ENCODE measurements at places on chromosomes 7 and 10.

DNA sequence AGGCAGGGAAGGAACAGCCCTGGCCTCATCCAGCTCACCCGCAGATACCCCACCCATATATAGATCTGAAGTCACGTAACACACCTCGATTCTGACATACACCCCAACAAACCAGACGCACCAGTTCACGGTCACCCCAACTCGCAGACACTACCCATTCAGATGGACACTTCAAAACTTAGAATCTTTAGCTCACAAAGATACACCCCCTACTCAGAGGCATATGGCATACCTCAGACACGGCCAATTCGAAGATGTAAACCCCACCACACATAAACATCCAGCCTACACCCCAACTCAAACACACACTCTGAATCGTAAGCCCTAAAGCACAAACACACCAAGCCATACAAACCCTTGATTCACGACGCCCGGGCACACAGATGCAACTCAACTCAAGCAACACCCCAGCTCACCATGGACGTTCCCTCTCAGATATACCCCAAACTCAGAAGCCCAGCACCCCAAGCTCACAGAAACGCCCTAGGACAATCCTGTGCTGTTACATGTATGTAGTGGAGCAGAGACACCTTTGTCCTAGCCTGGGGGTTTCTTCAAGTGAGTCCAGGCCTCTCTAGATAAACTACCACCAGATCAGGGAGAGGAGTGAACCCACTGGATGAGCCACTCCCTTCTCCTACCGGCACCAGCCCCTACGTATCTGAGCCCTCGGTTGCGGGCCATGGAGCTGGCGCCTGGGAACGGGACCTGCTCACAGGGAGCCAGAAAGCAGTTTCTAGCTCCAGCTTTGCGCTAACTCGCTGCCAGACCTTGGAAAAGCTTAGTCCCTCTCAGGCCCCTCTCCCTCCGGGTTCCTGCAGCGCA lies 8.8 kb downstream of the PSD start:
- DNase-seq, result no peak

DNA sequence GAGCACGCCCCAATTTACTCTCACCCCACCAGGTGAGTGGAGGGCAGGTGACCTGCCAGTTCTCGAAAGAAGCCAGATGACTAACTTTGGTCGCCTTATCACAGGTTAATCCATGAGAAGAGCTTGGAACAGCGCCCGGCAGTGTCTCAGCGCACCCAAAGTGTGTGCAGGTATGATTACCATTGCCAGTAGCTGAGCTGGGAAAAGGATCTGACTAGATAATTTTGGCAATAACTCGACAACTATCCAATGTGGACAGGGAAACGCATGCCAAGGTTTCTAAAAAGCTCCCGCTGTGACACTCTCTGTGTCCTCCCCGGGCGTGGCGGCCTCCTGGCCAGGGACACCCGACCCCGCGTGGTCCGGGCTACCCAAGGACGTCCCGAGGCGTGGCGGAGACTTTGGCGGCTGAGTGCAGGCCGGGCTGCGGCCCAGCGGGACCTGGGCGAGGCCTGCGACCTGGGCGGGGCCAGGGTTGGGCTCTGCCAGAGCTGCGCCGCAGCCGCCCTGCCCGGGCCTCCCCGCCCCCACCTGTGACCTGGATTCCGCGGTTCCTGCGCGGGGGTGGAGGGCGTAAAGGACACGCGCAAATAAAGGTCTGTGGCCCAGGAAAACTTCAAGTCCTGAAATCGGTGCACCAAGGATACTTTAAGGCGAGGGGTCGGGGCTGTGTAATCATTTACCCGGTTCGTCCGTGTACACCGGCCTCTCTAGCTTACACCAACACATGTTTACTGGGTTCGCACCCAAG lies 13.7 kb upstream of the WAPL start:
- DNase-seq, result peak; percentile 12

- DNase-seq, result no peak
Measured at GRCh38 chr10:86599729-86600128, 54.6 kb upstream of the OPN4 start.

DNA sequence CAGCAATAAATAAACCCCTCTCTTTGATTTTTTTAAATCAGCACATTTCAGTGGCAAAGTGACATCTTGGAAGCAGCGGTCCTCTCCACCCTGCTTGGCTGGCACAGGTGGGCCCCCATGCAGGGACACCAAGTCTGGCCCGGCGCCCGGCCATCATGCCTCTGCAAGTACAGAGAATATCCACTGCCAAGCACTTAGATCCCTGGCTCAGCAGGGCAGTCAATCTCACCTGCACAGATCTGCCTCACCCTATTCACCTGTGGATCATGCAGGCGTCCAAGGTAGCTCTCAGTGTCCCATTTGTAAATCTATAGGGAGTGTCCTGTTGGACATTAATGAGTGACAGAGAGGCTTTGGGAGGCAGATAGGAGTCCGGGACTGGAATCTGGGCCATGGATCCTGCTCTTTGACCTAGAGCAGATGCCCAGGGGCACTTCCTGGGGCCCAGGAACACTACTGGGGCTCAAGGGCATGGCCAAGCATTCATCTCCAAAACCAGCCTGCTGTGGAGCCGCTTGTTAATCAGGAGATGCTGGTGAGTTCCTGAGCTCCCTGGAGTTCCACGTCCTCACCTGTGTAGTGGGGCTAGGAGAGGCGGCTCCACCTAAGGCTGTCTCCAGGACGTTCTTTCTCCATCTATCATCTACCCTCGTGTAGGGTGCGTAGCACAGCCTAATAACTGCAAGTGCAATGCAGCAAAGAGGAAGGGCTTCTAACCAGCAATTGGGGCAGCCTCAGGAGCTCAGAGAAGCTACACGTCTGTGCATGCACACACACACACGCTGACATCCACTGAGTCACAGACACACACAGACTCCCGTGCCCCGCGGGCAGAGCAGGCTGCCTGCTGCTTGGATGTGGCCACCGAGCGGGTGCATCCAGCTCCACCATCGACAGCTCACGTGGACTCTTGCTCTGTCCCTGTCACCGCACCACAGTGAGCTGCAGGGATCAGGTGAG lies 123.6 kb downstream of the OAT start:
- DNase-seq, result no peak

DNA sequence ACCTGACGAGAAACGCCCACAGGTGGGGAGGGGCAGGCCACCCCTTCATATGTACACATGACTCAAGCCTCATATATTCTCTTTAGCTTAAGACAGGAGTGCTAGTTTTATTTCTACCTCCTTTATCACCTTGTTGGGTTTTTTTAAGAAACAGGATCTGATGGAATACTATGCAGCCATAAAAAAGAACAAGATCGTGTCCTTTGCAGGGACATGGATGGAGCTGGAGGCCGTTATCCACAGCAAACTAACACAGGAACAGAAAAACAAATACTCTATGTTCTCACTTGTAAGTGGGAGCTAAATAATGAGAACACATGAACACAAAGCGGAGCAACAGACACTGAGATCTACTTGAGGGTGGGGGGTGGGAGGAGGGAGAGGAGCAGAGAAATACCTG lies 11.2 kb upstream of the HUS1 start:
- no peak for DNase-seq

- no peak for DNase-seq
Measured at GRCh38 chr10:3263747-3264146, 91.2 kb upstream of the PITRM1 start.

DNA sequence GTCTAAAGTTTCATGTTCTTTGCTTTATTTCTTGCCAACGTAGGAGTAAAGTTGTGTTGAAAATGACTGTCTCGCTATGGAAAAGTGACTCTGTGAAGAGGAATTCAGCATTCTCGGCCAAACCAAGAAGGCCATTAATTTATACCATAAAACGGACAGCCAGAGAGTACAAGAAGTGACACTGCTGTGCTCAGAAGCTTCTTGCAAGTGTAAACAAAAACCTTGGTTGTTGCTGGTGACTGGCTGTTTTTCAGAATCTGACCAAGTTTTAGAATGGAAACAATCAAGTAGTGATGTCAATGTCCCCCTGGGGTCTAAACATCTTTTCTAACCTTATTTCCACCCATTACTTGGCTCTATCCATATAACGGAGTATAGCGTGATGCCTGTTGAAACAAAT lies 201.9 kb downstream of the INHBA start:
- no peak for DNase-seq

GRCh38 chr10:102135956-102136526 lies 3.2 kb downstream of the PPRC1 start:
- DNase-seq, result no peak

- no peak for DNase-seq
Measured at GRCh38 chr10:13658264-13658663, 71.5 kb downstream of the PRPF18 start.

DNA sequence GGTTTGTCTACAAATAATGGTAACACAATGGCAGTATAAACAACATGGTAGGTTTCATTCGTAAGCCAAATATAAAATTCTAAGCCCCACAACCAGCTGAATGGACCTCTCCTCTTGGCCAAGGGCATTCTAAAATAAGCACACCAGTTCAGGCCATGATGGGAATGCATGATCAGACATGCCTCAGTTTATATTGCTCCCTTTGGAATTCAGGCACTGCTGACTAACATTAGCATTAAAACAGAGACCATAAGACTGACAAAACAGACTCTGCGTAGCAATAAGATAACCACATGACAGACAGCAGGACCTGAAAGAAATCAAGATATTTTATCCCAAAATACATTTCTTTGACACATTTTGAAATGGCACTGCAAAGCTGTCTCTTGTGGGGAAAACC lies 125.8 kb downstream of the FAM107B start:
- no peak for DNase-seq

- DNase-seq, result no peak
Measured at GRCh38 chr7:7798510-7798909, 80.1 kb upstream of the RPA3 start.

DNA sequence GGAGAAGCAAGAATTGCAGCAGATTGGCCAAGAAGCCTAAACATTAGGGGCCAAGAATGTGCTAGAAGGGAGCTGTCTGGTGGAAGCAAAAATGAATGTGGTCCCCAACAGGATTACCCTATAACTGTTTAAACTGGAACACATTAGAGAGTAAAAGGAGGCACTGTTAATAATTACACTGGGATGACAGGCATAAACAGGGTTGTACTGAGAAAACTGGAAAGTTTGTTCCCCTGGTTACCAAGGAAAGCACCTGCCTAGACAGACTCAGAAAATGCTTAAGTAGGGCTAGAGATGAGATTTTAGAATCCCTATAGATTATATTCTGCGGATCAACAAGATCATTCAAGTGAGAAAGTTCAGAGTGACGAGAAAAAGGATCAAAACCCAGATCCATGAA lies 100.8 kb downstream of the CTTNBP2 start:
- DNase-seq, result no peak

DNA sequence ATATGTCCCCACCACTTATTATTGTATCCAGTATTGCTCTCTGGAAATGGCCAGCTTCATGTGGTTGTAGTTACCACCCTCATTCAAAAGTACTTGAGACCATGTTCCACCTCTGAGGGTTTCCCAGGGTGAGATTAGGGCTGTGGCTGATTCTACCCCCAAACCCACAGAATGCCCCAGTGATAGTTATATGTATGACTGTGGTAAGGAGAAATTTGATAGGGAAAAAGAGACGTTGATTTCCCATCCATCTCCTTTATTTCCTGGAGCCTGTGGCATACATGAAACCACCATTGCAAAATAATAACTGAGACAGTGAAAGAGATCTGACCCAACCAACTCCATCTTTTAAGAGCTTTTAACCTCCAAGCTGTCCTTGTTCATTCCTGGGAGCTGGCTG lies 25.2 kb downstream of the ARL5B start:
- no peak for DNase-seq

GRCh38 chr7:73645643-73646174 lies 21.4 kb upstream of the MLXIPL start:
- DNase-seq, result no peak

DNA sequence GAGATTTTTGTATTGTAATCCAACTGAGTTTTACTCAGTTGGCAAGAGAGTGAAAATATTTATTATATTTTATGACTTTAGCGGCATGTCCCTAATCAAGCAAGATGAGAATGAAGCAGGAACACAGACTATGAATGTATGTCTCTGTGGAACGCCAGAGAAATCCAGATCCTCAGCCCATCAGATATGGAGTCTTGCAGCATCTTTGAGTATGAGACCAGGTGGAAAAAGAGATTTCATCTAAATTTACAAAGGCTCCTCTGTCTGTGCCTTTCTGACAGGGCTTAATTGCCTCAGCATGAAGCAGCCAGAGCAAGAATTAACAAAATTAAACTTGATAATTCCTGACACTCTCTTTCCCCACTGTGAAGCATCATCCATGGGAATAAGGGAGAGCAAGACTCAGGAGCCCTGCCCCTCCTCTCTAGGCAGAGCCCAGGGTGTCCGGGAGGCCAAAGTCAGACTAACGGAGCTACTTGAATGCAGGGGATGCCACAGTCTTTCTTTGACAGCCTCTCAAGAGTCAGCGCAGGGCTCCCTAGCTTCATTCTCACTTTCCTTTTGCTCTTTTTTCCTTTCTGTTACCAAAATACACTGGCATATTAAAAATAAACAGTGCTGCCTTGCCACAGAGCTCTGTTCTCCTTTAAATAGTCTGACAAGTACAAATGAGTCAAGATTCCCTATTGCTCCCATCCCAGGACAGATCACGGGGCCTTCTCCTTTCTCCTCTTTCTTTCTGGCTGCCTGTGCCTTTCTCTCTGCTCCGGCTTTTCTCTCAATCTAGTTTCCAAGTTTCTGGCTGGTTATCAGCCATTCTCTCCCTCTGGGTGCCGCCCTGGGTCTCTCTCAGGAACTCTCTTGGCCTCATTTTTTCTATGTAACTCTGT lies 132.2 kb upstream of the INHBA start:
- DNase-seq, result no peak

DNA sequence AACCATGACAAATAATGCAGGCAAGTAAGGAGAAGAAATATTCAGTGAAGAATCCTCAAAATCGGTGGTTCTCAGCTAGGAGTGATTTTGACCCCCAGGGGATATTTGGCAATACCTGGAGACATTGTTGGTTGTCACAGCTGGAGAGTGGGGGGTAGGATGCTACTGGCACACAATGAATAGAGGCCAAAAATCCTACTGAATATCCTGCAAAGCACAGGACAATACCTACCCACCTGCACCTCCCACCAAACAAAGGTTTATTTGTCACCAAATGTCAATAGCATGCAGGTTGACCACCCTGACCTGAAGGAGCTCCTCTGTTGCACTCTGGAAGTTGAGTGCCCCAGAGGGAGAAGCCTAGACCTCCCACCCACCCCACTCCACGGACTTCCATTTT lies 1028.6 kb downstream of the CNTNAP2 start:
- no peak for DNase-seq

DNA sequence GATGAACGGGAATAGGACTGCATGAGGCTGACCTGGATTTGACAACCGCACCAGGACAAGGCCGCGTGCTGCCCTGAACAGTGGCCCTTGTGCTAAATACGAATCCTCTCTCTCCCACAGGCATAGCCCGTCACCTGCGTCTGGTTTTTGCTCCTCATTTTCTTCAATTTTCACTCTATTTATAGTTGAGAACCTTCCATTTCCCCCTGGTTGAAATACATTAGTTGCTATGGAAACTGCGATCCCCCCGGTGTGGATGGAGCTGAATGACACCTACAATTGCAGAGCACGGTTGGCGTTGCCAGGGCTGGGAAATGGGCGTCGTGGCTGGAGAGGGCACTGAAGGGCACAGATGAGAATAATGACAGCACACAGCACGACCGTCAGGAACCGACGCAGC lies 158.6 kb upstream of the PITRM1 start:
- no peak for DNase-seq

- no peak for DNase-seq
Measured at GRCh38 chr10:106863549-106863948, 301.0 kb downstream of the SORCS1 start.

- no peak for DNase-seq
Measured at GRCh38 chr10:69936091-69936490, 116.6 kb upstream of the MACROH2A2 start.

- no peak for DNase-seq
Measured at GRCh38 chr7:84495128-84495527, 300.5 kb upstream of the SEMA3A start.

GRCh38 chr10:865257-865656 lies 66.2 kb downstream of the LARP4B start:
- no peak for DNase-seq

Data from activated T-helper 1 cell treated with Interleukin-2 at 50 U/mL for 16 hours (primary cell).